Common myeloid progenitor, CD34-positive (primary cell): ENCODE measurements at places on chromosomes 1 and 21.

DNA sequence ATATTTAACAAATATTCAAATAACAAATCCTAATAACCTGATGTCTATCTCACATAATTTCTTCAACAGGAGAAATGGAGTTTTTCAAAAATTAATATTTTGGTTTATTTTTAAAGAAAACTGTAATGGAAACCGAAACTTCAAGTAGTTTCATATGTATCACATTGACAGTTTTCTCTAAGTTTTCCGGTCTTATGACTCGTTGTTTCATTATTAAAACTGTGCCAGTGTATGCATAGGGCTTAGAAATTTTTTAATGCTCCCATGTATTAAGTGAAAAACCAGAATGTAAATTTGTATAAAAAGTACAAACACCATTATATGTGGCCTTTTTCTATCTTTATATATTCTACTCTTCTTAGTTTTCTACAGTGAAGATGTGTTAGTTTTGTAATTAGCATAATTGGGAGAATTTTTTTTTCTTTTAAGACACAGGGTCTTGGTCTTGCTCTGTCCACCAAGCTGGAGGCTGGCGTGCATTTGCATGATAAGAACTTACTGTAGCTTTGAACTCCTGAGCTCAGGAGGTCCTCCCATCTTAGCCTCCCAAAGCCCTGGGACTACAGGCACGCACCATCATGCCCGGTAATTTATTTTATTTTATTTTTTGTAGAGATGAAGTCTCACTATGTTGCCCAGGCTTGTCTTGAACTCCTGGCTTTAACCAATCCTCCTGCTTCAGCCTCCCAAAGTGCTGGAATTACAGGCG lies 43.9 kb upstream of the SAMSN1 start:
- DNase-seq = no peak

GRCh38 chr1:25031601-25031965 lies 101.5 kb upstream of the RUNX3 start:
- DNase-seq = no peak

- no peak for DNase-seq
Measured at GRCh38 chr1:25914074-25914995, 8.1 kb upstream of the STMN1 start.

DNA sequence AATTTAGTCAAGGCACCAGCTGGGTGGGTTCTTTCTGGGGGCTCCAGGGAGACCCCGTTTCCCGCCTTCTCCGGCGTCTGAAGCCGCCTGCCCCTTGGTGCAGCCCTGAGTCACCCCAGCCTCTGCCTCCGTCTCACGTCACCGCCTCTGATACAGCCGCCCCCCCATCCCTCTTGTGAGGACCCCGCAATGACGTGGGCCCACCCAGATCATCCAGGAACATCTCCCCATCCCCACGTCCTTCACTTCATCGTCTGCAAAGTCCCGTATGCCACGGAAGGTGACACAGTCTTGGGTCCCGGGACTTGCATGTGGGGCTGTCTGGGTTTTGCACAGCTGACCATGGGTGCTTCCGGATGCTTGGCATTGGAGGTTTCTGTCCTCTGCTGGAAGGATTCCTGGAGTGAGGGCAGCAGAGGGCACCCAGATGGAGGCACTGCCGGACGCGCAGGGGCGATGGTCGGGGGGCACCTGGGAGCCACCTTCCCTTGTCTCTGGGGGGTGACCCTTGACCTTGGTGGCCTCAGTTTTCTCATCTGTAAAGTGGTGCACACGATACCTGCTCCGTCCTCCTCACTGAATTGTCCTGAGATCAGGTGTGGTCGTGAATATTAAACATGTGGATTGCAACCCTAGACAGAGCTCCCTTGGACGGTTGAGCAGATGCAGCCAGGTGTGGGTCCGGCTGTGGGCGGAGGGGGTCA lies 58.8 kb downstream of the PRKCZ start:
- no peak for DNase-seq

DNA sequence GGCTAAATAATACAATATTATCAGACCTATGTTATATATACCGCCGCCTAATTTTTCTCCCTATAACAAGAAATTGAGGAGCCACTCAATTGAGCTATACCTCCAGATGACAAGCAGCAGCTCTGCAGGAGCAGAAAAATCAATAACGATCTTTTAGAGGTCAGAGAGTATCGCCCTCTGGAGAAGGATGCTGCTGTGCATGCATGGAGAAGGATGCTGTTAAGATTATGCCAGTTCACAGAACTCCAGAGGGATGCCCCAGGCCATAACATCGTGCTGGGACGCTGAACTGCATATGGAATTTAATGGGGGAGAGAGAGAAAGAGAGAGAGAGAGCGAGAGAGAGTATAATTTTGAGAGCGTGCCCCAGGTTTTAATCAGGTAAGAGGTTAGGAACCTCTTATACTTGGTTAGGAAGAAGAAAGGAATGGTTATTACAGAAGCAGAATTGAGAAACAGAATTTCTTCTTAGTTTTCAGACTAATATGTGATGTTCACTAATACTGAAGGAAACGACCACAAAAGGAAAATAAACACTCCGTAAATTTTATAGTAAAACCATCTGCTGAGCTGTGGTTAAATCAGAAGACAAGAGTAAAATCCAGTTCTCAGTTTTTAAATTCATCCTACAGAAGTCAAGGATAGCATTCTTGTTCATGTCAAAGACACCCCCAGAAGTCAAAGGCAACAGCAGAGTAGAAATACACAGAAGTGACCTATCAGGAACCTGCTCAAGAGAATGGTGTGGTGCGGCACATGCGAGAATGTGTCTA lies 111.1 kb downstream of the SMYD2 start:
- no peak for DNase-seq

GRCh38 chr1:60942291-60942690 lies 140.1 kb upstream of the NFIA start:
- DNase-seq = no peak

GRCh38 chr1:165680303-165680702 lies 18.1 kb downstream of the ALDH9A1 start:
- DNase-seq = no peak

DNA sequence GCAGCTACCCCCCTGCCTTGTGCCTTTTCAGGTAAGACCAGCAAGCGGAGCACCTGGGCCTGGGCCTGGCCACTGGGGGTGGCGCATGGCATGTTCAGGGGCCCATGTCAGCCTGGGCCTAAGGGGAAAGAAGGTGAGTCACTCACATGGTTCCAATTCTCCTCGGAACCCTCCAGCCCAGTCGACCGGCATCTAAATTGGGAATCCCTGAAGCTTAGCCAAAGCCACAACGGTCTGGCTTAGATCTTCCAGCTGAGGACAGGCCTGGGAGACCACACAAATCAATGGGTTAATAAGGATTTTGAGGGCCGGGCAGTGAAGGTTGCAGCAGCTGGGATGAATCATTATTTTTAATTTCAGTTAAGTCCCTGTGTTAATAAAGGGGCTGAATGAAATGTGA lies 145.1 kb upstream of the SMYD2 start:
- no peak for DNase-seq

- no peak for DNase-seq
Measured at GRCh38 chr1:201224666-201225370, 34.2 kb downstream of the IGFN1 start.

- DNase-seq = no peak
Measured at GRCh38 chr1:182183606-182184005, 122.1 kb upstream of the ZNF648 start.

DNA sequence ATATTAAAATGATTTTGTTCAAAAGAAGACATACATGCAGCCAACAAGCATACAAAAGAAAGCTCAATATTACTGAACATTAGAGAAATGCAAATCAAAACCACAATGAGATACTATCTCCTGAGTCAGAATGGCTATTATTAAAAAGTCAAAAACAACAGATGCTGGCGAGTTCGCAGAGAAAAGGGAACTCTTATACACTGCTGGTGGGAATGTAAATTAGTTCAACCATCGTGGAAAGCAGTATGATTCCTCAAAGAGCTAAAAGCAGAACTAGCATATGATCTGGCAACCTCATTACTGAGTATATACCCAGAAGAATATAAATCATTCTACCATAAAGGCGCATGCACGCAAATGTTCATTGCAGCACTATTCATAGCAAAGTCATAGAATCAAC lies 126.0 kb upstream of the HMCN1 start:
- no peak for DNase-seq

GRCh38 chr1:181490740-181491712 lies 7.7 kb downstream of the CACNA1E start:
- DNase-seq = no peak

GRCh38 chr1:8239039-8239305 lies 78.9 kb upstream of the SLC45A1 start:
- DNase-seq = no peak

DNA sequence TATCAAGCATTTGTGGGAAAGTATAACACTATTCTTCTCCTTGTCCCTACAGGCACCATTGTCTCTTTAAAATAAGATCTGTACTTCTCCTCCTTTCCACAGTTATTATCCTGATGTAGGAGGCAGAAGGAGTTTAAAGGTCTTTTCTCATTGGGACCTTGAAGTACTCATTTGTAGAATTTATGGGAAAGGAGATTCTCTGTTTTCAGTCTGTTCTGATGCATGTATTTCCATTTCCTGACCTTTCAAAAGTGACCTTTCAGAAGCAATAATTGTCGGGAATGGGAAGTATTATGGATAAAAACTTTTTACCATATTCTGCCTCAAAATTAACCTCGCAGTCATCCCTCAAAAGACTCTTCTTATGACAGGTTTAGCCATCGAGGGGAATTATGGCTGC lies 224.8 kb downstream of the CTH start:
- DNase-seq = no peak

DNA sequence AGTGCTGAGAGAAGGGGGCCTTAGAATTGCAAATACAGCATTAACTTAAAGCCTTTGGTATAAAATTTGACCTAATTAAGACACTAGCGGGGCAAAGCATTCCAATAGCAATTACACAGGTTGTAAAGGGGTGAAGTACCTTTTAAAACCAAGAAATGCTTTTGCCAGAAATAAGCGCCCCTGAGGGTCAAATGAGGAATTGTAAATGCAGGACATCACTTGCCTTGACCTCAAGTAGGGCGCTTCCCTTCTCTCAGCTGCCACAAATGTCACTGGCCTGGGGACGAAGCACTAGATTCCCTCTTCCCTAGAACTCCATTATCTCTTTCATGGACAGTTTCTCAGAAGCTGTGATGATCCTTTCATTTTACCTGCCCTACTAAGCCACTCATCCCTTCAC lies 48.3 kb downstream of the SEC16B start:
- no peak for DNase-seq

- DNase-seq = no peak
Measured at GRCh38 chr1:9603307-9603706, 14.6 kb downstream of the TMEM201 start.

DNA sequence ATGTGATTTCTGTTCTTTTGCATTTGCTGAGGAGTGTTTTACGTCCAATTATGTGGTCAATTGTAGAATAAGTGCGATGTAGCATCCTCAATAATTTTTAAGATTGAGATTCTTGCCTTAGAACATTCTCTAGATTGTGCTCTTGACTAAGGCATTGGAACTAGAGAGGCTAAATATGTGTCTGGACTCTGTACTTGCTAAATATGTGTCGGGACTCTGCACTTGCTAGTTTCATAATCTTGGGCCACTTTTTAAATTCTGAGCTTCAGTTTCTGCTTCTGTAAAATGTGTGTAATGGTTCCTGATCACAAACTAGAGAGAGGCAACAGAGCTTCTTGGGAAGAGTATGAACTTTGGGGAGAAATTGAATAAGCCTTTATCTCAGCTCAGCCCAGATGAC lies 21.6 kb downstream of the HLX start:
- no peak for DNase-seq

DNA sequence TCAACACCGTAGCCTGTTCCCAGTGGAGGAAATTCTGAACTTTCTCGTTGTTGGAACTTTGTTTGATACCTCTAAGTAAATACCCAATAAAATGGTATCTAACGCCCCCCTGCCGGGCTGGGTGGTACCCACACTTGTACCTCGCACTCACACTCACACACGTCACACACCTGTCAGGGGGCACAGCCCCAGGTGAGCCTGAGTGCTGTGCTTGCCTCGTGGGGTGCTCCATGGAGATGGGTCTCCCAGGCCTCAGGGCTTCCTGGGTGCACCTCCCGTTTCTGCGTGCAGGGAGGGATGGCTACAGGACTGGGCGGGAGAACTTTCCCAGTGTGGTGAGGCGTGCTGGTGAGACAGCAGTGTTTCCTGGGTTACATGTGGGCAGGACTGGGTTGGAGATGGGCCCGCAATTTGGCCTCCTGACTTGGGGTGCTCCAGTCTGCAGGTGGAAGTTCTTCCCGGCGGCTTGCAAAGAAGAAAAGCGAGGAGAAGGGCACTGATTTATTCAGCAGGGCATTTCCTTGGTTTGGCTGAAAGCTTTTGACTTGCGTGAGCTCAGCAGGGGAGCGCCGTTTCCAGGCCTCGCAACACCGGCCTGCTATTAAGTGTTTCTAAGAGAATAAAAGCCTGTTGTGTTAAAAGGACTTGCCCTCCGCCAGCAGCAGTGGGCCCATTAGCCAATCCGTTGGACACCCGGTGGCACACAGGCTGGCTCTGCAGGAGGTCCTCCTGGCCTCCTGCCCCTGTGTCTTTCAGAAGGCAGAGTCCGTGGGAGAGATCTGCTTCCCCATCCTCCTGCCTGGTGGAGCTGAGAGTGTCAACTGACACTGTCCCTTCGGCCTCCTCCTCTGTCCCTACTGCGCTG lies 79.7 kb downstream of the KIF26B start:
- DNase-seq = no peak

- no peak for DNase-seq
Measured at GRCh38 chr1:78996791-78997190, 9.7 kb downstream of the ADGRL4 start.

GRCh38 chr1:71464016-71464415 lies 383.2 kb upstream of the ZRANB2 start:
- DNase-seq = no peak

DNA sequence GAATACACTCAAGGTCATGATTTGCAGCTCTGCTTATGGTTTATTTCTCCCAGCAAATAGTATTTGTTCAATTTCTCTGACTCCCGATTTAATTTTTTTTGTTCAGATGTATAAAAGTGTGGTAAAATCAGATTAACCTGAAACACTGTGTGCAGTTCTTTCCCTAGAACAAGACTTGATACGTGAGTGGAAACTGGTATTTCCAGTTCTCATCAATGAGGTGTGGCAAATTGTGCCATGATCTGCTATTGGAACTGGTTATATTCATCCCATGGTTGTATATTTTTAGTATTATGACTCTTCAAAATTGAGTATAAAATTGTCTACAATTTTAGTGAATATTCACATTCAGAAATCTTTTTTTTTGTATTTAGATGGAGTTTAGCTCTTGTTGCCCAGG lies 76.8 kb upstream of the IVNS1ABP start:
- DNase-seq = no peak

GRCh38 chr21:46388896-46389295 lies 64.9 kb downstream of the PCNT start:
- no peak for DNase-seq

GRCh38 chr1:201261771-201262547 lies 21.3 kb upstream of the PKP1 start:
- no peak for DNase-seq

GRCh38 chr1:183319606-183320005 lies 98.6 kb downstream of the NMNAT2 start:
- DNase-seq = no peak

GRCh38 chr1:215114154-215114933 lies 31.8 kb downstream of the KCNK2 start:
- no peak for DNase-seq

GRCh38 chr1:150067184-150068108 lies at the start of gene VPS45:
Gene VPS45 (plus strand): TSS chr1:150067776. CDS start chr1:150067858, 82 bp downstream.
- peak; percentile 90 for DNase-seq
